ENCODE measurements at places on chromosomes 3 and 15.

- H3K27me3 ChIP-seq, result no peaks in the 10 kb centered on the region
- DNase-seq, result no peak
- peaks cover 22% of the 10 kb centered on the region for H3K4me1 ChIP-seq
Measured at GRCh38 chr15:80157215-80157614, 4.4 kb downstream of the FAH start.

DNA sequence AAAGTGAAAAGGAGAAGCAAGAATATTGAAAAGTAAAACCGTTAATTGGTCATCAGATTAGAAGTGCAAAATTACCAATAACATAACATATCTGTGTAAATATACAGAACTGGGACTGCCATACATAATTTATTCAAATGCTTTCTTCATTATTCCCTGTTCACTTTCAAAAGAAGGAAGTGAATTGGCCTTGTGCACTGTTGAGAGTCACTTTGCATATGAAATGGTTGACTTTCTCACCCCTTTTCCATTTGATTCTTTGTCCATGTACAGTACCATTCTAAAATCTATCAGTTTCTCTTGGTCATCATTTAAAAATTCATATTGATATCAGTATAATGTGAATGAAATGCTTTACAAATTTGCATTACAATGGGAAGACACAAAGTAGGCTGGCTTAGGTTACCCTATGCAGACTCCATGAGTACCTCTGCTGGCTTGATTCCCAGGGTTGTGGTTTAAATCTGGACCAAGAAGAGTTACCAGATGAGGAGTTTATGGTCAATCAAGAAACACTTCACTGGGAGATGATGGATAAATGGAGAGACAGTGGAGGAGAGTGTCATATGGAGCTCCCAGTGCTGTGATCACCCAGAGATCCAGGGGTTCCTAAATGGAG is 210.9 kb upstream of the TOPAZ1 start:
- no peak for DNase-seq
- no peaks in the 10 kb centered on the region for H3K27me3 ChIP-seq
- no peak overlapping the region for H3K27ac ChIP-seq

DNA sequence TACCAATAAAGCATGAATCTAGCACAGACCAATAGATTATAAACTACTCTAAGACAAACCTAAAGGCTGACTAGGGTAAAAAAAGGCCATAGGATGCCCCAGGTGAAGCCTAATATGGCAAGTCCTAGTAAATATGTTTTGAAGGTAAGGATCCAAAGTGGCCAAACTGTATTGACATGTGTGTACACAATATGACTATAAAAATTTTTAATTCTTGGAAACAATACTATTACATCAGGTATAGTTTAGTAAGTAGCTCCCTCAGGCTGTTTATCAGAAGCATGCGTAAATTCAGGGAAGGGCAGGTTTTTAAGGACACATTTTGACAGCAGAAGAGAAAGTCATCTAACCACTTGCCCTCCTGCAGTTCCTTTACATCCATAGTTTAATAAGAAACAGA is 18.8 kb downstream of the GNB4 start:
- no peak overlapping the region for H3K27ac ChIP-seq
- no peaks in the 10 kb centered on the region for H3K27me3 ChIP-seq
- H3K4me1 ChIP-seq, result no peaks in the 10 kb centered on the region
- DNase-seq, result no peak
- H3K36me3 ChIP-seq, result no peaks in the 10 kb centered on the region

GRCh38 chr15:59741274-59741906 is 52.3 kb upstream of the BNIP2 start:
- no peak for DNase-seq
- H3K27ac ChIP-seq, result no peak overlapping the region
- no peaks in the 10 kb centered on the region for H3K4me1 ChIP-seq
- no peak overlapping the region for H3K4me3 ChIP-seq

GRCh38 chr3:193118907-193119306 is 122.1 kb upstream of the PLAAT1 start:
- DNase-seq, result no peak
- H3K27ac ChIP-seq, result no peak overlapping the region
- no peaks in the 10 kb centered on the region for H3K4me1 ChIP-seq
- H3K27me3 ChIP-seq, result no peaks in the 10 kb centered on the region
- H3K4me3 ChIP-seq, result no peak overlapping the region

DNA sequence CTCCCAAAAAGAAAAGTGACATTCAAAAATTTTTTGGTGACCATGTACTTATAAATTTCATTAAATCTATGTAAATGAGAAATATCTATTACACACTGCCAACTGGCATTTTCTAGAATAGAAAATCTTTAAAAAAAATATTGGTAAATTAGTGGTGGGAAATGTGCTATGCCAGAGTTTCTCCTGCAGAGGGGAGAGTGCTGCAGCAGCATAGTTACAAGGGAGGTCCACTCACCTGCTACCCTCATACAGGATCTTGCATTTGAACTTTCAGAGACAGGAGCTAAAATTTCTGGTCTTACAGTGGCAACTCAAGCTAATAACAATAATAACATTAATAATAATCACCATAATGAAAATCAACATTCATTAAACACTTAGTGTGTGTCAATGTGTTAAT is 459.6 kb downstream of the NSUN3 start:
- no peak overlapping the region for H3K27ac ChIP-seq
- DNase-seq, result no peak
- no peaks in the 10 kb centered on the region for H3K36me3 ChIP-seq
- H3K27me3 ChIP-seq, result no peaks in the 10 kb centered on the region

- H3K4me1 ChIP-seq, result no peaks in the 10 kb centered on the region
- DNase-seq, result no peak
- H3K36me3 ChIP-seq, result no peaks in the 10 kb centered on the region
- H3K4me3 ChIP-seq, result no peak overlapping the region
- H3K27ac ChIP-seq, result no peak overlapping the region
Measured at GRCh38 chr3:54033761-54034160, 88.6 kb upstream of the CACNA2D3 start.

Data from CD8-positive, alpha-beta memory T cell (primary cell).